ENCODE measurements at places on chromosomes 2 and 18.

DNA sequence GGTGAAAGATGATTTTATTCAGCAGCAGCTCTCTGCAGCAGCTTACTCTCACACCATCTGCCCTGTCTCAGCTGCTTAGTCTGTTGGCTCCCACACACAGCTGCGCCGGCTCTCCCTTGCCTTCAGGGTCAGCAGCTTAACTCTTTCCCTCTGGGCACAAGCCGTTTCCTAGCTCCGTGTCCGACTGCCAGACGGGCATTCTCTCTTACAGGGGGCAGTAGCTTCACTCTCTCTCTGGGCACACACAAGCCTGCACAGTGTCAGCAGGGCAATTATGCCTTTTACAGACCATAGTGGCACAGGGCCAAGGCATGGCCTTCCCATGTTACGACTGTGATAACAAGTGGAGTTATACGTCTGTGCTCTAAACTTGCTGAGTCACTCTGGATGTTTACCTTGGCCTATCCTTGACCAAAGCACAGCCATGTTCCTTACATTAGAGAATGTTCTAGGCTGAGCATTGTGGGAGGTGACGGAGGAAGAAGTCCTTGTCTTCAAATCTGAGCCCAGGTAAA lies 31.7 kb downstream of the PCARE start:
- DNase-seq: peak; percentile 14

DNA sequence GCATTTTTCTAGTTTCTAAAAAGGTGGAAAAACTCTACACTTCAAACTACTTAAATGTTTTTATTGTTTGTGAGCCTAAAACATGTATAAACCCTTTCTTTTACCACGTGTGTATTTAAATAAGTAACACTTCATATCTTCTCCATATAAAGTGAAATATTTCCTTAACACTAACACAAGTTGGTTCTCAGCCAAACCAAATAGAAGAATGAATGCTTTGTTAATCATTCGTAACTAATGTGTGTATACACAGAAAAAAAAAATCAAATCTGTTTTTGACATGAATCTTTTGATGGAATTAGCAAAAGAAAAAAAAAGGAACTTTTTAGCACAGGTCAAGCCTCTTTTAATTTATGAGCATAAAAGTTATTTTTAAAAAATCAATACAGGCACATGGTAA lies 89.3 kb downstream of the EHBP1 start:
- DNase-seq: peak; percentile 78

- peak; percentile 1 for DNase-seq
Observed at GRCh38 chr2:162676515-162676914, 162.1 kb downstream of the KCNH7 start.

- DNase-seq: no peak
Observed at GRCh38 chr2:11813951-11814350, 67.5 kb downstream of the LPIN1 start.

DNA sequence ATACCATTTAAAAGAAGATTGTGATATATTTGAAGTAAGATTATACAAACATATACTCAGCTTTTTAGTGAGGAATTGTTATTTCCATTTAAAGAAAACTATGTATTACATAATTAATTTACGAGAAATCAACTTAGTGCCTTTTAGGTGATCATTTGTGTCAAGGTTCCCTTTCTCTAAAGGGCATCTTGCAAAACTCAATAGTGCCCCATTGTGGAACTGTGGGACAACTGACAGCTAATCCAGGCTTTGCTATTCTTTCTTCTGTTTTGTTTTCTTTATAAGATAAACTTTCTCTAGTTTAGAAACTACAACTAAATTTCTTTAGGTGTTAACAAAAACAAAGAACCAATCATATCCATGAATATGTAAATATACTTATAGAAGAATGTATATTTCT lies 24.3 kb upstream of the VIT start:
- DNase-seq: peak; percentile 60

GRCh38 chr2:127000937-127001336 lies 102.2 kb downstream of the TEX51 start:
- DNase-seq: no peak

DNA sequence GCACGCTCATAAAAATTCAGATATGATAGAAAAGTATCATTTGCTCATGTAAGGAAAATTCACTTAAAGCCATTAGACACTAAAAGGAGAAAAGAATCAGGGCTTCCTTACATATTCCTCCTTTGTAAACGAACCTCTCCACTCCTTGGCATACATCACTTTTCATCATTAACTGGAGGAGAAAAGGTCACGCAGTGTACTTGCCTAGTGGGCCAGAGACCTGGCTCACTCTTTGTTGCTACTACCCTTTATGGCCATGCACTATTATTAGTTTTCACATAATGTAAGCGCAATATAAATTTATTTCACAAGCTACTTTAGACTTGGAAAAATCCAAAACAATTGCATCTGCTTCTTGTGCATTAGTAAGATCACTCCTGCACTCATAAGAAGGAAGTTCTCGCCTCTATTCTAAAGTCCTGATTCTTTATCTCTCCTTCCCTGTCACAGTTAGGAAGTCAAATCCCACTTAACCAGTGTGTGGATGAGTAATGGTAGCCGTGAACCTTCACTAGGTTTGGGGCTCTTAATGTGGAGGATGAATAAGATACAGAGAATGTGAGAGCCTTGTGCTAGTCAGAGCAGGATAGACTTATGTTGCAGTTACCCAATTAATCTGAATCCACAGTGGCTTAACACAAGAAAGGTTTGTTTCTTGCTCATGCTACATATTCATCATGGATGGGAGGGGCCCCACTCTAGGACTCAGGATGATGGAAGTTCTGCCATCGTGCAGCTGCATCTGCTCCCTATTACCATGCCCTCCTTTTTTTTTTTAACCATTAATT lies 115.0 kb upstream of the GLS start:
- no peak for DNase-seq

DNA sequence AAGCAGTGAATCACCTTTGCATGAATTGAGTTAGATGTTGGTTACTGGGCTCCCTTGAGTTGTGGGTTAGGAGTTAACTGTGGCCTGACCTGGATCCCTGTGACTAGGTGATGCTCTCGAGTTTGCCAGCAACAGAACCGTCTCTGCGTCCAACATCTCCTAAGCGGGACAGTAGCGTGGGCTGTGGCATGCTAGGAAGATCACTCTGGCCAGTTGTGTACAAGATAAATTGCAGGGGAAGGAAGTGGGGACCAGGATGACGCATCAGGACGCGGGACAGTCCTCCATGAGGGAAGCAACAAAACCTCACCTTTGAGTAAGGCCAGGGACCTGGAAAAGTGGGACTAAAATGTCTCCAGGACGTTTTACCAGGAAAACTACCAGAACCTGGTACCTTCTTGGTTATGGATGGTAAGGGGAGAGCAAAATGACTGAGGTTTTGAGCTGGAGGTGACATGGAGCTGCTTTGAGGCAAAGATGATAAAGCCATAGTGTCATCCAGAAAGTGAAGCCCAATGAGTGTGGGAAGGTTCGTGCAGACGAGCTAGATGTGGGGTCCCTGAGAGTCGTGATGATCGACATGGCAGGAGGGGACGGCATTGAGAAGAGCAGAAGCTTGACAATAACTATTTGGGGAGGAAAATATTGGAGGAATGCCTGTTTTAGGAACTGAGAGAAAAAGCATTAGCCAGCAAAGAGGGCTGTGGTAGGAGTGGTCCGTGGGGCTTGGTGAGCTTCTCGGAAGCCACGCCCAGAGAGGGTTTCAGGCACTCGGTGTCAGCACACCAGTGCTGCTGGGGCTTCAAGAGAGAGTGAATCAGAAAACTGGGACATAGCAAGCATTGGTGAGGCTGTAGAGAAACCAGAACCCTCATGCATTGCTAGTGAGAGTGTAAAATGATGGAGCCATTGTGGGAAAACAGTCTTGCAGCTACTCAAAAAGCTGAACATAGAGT lies 95.1 kb downstream of the SMAD7 start:
- no peak for DNase-seq

DNA sequence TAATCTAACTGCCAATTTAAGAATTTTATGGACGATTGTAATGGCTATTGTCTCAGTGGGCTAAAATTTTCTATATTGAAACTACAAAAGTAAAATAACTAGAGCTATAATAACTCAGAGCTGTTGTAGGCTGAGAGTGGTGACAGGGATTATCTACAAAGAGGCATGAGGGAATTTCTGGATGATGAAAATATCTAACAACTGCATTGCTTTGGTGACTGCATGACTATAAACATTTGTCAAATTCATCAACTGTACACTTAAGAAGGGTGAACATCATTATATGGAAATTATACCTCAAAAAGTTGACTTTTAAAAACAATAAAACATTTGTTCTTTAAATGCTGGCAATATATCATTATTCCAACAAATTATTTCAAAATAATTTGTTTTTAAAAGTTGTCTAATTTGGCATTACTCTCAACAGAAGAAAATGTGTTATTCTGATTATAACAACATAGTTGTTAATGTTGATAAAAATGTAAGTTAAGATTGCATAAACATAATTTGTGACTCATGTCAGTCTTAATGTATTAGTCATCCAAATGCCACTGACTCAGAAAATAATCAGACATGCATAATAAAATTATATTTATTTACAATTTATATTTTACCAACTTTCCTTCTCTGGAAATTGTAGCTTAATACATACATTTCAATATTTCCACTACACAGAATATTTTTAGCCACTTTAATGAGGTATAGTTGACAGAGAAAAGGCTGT lies 865.1 kb upstream of the VRK2 start:
- peak; percentile 70 for DNase-seq

GRCh38 chr2:219174801-219175200 lies 1.9 kb downstream of the CNPPD1 start:
- DNase-seq: no peak

- peak; percentile 80 for DNase-seq
Observed at GRCh38 chr2:55102056-55102812, 52.0 kb upstream of the RTN4 start.

DNA sequence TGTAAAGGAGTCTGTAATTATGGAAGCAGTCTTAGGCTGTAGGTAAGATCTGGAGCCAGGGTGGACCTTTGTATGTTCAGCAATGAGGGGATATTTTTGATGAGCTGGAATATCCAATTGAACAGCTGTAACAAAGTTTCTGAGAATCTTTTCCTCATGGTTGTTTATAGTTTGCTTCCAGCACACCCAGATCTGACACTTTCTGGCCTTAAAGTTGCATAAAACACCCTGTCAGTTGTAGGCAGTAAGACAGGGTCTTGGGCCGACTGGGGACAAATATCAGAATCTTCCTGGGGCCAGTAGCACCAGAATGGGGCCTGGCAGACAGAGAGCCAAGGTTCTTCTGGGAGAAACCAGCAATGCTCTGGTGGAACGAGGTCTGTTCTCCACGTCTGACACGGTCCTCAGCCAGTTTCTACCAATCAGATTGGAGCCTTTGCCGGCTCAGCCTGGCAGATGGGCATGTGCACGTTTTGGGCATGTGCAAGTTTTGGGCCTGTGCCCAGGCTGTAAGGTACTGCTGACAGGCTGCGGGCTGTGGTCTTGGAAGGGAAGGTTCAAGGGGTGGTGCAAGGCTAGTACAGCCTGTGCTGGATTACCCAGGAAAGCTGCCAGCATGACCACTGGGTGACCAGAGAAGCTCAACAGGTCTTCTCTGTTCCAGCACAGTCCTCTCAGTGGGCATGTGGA lies 89.8 kb downstream of the PRKCE start:
- DNase-seq: no peak

GRCh38 chr2:218806346-218806978 lies 24.5 kb downstream of the CYP27A1 start:
- peak; percentile 12 for DNase-seq

DNA sequence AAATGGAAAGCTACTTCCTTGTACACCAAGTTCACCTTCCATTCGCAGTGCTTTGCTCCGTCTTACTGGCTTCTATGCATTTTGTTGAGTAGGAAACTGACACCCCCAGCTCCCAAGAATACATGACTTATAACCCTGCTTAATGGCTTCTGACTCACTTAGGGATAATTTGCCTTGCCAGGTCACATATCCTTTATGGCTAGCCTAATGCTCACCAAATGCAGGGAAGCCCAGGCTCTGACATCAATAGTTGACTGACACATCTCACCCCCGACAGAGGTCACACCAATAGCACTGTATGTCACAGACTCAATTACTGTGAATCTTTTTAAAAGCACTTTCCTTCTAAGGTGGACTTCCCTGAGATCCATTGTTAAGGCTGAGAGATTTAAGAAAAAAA lies 147.2 kb downstream of the DTNA start:
- DNase-seq: no peak

DNA sequence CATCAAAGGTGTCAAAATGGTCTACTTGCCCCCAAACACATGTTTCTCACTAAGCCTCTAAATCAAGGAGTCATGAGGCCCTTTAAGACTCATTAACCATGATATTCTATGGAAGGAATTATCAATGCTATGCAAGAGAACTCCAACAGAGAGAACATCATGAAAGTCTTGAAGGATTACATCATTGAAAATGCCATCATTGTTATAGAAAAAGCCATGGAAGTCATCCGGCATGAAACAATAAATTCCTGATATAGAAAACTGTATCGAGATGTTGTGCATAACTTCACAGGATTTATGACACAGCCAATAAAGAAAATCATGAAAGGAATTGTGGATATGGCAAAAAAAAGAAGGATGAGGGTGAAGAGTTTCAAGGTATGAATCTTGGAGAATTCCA lies 1363.6 kb upstream of the CDH2 start:
- DNase-seq: no peak

DNA sequence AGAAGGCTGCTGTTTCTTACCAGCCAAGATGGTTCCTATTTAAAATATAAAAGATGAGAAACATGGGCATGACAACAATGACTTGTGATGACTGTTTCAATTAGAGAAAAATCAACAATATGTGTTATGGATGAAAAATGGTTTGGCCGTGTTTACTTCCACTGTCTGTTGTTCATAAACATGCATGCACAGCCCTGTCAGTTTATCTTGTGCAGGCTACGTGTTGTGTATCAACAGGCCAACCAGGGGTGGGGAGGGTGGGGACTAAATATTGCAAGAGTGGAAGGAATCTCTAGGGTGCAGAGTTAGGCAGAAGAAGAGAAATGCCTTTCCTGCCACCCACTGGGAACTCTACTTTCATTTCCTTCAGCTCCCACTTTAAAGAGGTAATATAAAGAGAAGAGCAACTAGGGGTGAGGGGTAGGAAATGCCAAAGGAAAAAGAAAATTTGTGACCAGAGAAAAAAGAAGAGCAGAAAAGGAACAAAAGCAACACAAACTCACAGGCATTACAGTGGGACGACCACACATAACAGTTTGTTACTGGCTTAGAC lies 116.8 kb upstream of the MEIS1 start:
- DNase-seq: no peak

- DNase-seq: no peak
Observed at GRCh38 chr18:53254265-53254664, 914.3 kb downstream of the DCC start.

GRCh38 chr18:9868857-9869714 lies 16.7 kb upstream of the TXNDC2 start:
- DNase-seq: no peak

GRCh38 chr2:30161929-30162706 lies 15.3 kb downstream of the YPEL5 start:
- no peak for DNase-seq

DNA sequence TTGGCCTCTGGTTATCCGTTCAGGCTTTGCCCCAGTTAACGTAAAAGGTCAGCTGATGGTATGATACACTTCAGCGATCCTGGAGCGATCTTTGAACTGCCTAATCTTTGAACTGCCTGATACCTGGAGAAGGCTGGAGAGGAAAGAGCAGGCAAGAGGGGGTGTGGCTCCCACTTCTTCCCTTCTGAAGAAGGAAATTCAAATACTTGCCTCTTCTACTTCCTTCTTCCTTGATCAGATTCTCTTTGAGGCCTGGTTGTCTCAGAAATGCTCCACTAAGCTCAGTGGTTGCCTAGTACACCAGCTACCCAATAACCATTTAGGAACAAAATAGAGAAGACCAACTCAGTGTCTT lies 619 bp downstream of the GALM start:
- no peak for DNase-seq

GRCh38 chr2:18435426-18436037 lies 124.9 kb downstream of the RDH14 start:
- DNase-seq: peak; percentile 75
